ENCODE measurements at places on chromosomes 11 and 22. TPM values are rescaled to one million over a fixed set of nuclear protein-coding genes. Genes with fewer than 3 reads are reported as not detected.

DNA sequence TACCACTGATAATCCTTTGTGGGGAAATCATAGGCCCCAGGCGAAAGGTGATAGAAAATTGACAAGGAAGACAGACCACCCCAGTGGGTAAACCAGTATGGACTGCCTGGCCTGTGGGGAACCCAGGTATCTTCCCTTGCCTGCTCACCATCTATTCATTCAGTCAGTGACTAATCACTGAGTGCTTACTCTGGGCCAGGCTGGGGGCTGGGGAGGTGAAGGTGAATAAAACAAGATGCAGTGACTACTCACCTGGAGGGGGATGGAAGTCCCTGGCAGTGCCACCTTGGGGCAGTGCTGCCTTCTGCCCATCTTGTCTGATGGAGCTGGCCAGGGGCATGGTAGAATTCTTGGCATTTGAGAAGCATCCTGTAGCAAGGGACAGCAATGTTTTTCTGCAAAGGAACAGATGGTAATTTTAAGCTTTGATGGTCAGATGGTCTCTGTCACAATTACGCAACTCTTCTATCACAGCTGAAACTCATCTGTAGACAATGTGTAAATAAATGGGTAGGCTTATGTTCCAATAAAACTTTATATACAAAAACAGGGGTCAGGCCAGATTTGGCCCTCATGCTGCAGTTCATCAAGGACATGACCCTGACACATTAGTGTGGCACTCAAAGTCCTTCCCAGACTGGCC, 4.6 kb downstream of the ISX start:
- DNase-seq, result no peak

HOATZ gene
- total RNA-seq, result not detected

- no peak for DNase-seq
Measured at GRCh38 chr11:65036931-65037330, 4.1 kb upstream of the SAC3D1 start.

GRCh38 chr22:43313890-43314474, 29.2 kb downstream of the SCUBE1 start:
- DNase-seq, result no peak

OOSP4B gene
- total RNA-seq, result not detected

- no peak for DNase-seq
Measured at GRCh38 chr11:44221456-44221855, 88.5 kb downstream of the ALX4 start.

DNA sequence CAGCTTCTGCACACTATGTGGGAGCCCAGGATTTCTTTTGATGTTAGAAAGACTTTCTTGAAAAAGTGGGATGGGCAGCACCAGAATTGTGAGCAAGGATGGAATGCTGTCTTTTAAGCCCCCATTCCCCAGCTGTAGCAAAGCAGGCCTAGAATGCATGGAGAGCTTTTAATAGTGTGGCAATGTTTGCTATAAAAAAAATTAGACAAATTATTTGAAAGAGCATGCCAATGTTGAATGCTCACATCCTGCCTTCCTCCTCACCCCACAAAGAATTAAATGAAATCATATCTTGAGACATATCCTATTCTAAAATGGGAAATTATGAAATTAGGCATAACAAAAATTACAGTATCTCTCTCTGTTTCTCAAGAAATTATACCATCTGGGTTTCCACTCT, 154.7 kb downstream of the C11orf91 start:
- no peak for DNase-seq
